DMS 273 treated with DMSO at 0.1 percent for 48 hours (cell line): ENCODE measurements at places on chromosomes 7 and 10.

DNA sequence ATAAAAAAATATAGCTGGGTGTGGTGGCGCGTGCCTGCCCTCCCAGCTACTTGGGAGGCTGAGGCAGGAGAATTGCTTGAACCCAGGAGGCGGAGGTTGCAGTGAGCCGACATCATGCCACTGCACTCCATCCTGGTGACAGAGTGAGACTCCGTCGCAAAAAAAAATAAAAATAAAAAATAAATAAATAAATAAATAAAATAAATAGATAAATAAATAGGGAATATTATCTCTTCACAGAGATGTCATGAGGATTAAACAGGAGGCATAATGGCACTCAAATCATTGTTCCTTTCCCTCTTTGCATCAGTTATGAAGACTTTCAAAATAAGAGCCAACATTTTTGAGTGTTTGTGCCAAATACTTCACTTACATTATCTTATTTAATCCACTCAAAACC, 32.0 kb upstream of the BMPR1A start:
- DNase-seq: no peak

DNA sequence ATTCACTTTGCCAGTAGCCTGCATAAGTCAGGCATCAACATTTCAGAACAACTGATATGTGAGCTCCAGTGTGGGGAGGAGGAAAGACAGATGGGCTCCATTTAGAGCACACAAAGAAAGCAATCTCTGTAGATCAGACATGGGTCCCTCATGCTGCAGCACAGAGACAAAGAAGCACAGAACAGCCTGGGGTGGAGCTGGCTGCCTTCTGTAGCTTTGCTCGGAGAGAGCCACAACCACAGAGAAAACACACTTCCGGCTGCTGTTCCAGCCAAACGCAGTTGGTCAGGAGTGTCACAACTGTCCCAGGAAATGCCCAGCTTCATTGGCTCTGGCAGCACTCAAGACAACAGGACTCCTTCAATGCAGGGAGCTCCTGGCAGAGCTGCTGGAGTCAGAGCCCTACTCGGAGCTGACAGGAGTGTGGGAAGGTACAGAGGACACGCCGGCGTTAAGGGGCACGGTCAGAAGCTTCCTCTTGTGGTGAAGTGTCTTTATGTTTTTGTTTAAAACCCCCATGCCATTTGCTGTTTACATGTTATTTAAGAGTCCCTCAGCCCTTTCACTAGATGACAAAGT, 494.4 kb downstream of the TCERG1L start:
- DNase-seq: no peak

- DNase-seq: no peak
Observed at GRCh38 chr10:91907033-91907594, 2.2 kb downstream of the FGFBP3 start.

GRCh38 chr7:12884856-12885440, 197.5 kb downstream of the ARL4A start:
- no peak for DNase-seq

GRCh38 chr7:137747359-137748031, 99.3 kb downstream of the DGKI start:
- DNase-seq: no peak

DNA sequence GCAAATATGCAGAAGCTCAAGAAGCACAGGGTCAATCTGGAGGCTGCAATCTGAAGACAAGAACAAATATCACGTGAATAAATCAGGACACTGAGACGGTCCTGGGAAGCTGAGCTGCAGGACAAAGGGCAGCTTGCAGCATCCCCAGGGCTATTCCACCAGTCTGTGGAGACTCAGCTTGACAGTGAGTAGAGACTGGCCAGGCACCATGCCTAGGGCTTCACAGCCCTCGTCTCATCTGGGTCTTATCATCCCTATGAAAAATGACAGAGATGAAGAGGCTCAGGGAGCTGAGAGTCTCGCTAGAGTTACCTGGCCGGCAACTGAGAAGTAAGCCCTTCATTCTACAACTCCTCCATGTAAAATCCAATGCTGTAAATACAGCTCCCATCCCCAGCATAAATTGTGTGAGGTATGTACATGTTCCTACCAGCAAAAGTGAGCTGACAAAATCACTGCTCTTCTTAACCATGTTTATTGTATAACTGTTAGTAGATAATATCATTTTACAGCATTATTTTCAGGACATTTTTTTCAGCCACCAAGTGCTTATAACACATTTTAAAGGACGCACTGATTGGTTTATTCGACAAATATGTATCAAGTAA, 186.6 kb upstream of the IGFBP3 start:
- DNase-seq: no peak

DNA sequence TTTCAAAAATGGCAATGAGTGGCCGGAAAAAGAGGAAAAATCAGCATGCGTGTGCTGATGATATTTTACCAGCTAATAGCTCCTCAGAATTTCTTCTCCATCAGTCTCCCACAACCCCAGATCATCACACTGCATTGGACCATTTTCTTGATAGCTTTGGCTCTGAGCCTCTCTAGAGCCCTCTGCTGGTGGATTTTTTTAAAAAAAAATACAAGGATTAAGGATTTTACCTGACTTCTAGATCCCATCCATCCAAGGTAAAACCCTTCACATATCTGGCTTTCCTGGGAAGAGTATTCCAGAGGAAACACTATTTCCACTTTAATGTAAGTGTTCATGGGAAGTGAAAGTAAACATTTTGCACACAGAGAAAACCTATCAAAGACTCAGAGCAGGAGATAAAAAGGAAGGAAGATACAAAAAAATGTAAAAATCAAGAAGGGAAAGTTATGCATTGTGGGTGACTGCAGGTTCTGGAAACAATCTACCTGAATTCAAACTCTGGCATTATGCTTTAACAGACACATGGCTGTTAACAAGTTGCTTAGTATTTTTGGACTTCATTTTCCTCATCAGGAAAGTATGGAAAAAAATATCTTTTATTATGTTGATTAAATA, 380.9 kb downstream of the LRRTM3 start:
- DNase-seq: no peak
